ENCODE measurements at places on chromosomes 1 and 21. TPM values are rescaled to one million over a fixed set of nuclear protein-coding genes. Genes with fewer than 3 reads are reported as not detected.

Gene CLCA1
- not detected for total RNA-seq

Gene PM20D1
- total RNA-seq: not detected

Gene RBBP5
- 19.6 TPM for total RNA-seq

Gene IL6R
- total RNA-seq: 25.7 TPM

Gene SELP
- total RNA-seq: not detected
